ENCODE measurements at places on chromosomes 7 and 10.

GRCh38 chr7:553636-554111, 34.0 kb upstream of the PDGFA start:
- no peak for DNase-seq

DNA sequence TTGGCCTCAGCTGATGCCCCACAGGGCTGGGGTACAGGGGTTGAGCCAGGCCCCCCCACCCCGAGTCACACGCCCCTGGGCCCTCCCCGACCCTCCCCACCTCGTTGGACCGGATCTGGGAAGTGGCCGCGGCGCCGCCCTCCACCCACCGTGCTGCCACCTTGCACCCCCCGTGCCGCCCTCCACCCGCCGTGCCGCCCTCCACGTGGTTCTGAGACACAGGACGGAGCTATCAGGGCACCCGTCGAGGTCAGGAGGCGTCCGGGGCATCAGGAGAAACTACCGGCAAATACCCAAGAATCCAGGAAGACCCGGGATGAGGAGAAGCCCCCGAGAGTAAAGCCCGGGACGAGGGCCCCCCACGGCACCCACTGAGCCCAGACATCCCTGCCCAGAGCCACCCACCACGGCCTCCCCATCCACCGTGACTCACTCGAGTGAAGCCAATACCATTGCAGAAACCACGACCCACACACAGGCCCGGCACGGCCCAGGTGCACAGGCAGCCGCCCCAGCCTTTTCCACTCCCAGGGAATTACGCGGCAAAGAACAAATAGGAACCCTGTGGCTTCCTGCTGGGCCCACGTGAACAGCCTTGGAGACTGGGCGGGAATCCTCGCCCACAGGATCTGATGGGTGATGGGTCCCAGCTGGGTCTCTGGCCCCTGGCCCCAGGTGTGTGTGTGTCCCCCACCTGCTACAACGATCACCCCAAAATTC, 34.0 kb downstream of the ADAP1 start:
- no peak for DNase-seq

- no peak for DNase-seq
Observed at GRCh38 chr10:108791030-108791429, 1132.3 kb downstream of the XPNPEP1 start.

- DNase-seq: no peak
Observed at GRCh38 chr7:27088002-27088922, 7.5 kb downstream of the HOXA1 start.

DNA sequence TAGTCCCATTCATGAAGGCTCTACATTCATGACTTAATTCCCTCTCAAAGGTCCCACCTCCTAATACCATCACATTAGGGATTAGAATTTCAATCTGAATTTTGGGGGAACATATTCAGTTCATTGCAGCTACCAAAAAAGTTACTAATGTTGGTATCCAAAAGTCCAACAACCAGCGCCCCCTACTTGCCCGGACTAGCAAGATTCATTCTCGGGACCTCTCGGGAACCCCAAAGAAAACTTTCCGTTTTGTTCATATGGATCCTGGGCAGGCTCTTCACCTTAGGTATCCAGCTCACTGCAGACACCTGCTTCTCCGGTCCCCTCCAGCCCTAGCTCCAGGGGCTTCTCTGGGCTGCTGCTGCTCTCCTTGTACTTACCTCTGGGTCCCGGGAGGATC, 8.9 kb upstream of the GRK5 start:
- no peak for DNase-seq

GRCh38 chr7:30975256-30975899, 11.6 kb downstream of the GHRHR start:
- no peak for DNase-seq

DNA sequence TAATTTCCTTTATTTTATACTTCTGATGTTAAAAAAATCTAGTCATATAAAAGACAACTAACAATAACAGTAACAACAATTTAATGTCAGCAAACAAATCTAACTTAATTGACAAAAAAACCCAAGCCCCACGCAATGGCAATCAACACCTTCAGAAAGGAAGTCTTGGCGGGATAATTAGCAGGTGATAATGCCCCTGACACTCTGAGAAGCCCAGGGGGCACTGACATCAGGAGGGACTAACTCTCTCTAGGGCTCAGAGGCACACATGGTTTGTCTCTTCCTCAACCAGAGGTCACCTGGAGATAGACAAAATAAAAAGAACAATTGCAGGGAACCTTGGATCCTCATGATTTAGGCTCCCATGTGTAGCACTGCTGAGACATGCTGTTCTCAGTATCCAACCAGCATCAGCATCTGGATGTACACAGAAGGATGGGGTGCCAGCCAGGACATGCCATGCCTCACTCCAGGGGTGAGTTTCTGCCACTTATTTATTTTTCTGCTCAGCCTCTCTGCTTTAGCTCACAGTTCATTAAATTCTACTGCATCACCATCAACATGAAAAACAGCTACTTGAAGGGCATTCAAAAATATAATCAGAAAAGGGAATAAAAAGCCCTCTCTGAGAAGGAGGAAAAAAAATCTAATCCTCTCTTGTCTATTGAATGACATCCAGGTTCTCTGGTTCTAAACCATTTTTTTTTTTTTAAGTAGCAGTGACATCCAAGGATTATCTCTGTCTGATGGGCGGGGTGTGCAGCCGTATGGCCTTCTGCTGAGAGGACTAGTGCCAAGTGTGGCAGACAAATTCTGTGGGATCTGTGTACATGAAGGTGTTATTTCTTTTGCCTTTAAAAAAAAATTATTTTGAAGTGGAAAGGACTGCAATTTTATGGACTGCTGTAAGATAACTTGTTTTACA, 96.3 kb downstream of the ATXN7L1 start:
- DNase-seq: no peak

- peak; percentile 21 for DNase-seq
Observed at GRCh38 chr7:81780914-81781693, 11.3 kb upstream of the HGF start.

GRCh38 chr7:128783143-128783861, 7.7 kb upstream of the OPN1SW start:
- no peak for DNase-seq

GRCh38 chr10:76769582-76769981, 868.0 kb downstream of the KCNMA1 start:
- no peak for DNase-seq

DNA sequence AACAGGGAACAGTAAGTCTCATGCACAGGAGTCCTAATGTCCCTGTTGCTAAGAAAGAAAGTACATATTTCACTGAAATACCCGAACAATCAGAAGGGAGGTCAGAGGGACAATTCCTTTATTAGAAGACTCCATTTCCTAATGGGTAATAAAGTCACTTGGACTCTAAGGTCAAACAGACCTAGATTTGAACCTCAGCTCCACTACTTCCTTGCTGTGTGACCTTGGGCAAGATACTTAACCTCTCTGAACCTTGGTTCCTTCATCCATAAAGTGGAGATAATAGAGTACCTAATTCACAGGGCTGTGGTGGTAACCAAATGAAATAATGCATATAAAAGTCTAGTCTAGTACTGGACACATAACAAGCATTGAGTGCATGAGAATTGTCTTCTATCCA, 29.2 kb upstream of the HABP2 start:
- no peak for DNase-seq

DNA sequence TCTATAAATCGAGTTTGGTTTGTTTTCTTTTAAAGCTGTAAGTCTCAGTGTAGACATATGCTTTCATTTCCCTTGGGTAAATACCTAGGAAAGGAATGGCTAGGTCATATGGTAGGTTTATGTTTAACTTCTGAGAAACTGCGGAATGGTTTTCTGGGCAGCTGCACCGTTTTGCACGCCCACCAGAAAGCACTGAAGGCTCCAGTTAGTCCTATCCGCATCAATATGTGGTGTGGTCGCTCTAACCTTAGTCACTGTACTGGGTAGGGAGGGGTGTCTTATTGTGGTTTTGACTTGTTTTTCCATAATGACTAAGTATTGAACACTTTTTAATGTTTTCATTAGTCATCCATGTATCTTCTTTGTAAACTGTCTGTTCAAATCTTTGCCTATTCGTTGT, 279.5 kb upstream of the AKR1E2 start:
- no peak for DNase-seq

DNA sequence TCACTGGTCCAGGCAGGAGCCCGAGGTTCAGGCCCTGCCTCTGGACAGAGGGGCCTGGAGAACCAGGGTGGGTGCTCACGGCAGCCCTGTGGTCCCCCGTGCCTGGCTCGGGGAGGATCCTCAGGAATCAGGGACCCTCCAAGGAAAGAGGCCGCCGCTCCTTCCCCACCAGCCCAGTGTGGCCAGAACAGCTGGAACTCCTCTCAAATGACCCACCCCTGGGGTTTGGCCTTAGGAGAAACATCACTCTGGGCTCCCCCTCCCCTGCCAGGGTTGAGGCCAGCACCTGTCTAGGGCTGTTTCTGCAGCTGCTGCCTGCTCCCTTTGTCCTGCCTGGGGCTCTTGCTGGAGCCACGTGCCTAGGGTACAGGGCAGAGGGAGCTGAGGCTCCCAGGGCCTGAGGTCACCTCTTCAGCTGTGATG, 161.0 kb downstream of the RNF216 start:
- DNase-seq: no peak

DNA sequence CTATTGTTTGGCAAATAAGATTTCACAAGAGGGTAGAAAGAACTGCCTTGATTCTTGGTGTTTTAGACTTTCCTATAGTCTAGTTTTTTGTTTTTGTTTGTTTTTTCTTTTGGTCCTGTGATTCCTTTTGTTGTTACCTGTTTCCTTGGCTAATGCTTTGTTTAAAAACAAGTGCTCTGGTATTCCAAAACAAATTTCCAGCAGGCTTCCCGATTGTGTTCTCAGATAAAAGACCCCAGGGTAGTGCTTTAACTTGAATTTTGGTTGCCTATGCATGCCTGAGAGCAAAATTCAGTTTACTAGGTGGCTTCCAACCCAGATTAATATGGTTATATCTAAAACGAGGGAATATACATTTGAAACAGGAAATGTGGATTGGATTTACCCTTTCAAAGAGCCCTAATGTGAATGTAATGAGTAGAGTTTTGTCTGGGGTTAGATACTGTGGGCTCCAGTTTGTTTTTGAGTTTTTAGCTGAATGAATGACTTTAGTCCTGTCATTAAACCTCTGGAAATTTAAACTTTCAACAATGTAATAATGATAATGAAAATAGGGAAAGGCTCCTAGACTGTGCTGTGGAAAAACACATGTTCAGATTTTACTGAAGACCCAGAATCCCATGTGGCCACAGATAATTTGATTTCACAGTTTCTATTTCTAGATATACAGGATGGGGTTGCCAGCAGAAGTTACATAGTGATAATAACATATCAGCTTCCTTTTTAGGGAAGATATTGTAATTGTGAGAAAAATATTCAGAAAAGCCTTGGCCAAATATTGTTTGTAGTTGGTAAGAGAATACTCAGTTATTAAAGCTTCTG, 23.9 kb downstream of the AUTS2 start:
- DNase-seq: no peak

- DNase-seq: peak; percentile 78
Observed at GRCh38 chr7:151459726-151460473, 20.0 kb upstream of the CRYGN start.

DNA sequence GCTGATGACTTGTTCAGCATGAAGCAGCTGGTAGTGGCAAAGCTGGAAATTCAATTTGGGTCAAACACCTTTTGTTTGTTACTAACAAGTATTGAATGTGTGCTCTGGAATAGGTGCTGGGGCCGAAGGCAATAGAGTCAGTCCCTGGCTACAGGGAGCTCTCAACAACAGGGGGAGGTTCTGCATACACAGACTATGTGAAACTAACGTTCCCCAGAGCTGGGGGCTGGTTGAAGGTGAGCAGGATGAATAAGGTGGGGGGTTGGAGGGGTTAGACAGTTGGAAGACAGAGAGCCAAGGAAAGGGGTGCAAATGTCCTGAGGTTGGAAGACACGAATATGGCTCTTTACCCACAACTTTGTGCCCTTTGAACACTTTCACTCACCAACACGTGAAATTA, 84.1 kb upstream of the PLPP4 start:
- DNase-seq: no peak

GRCh38 chr10:81564143-81564542, 310.9 kb upstream of the NRG3 start:
- DNase-seq: no peak

- DNase-seq: no peak
Observed at GRCh38 chr7:102456327-102456726, 8.3 kb downstream of the ALKBH4 start.

DNA sequence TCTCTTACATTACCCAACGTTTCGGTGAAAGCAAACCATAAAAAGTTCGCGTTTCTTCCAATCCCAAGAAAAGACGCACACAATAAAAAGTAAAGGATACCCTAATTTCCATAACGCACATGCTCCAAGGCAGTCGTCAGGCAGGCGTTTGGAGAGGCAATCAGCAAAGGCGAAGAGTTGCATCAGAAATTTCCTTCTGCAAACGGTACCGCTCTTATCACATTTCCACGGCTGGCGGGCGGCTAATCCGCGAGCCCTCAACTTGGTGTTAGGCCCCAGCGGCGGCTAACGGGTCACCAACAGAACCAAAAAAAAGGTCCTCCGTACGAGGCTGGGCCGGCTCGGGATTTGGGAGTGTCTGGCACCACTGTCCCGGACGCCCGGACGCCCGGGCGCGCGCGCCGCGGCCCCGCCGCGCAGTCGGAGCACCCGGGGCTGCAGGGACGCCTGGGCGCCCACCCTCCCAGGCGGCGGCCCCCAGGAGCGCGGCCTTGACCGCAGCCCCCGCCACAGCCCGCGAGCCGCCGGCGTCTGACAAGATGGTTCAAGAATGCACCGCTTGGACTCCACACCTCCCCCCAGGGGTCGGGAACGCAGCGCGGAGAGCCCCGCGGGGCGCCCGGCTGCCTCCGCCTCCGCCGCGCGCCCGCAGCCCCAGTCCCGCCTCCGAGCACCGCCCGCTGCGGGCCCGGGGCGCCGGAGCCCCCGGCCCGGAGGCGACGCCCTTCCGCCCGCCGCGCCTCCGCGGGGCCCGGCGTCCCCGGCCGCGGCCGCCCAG, 9.8 kb upstream of the GRB10 start:
- no peak for DNase-seq

All from LNCaP clone FGC (cell line).